ENCODE measurements at places on chromosomes 5 and 9.

GRCh38 chr9:101463397-101463796, 27.8 kb upstream of the ALDOB start:
- DNase-seq = no peak

GRCh38 chr9:92328225-92328624, 2.5 kb downstream of the CENPP start:
- DNase-seq = no peak

DNA sequence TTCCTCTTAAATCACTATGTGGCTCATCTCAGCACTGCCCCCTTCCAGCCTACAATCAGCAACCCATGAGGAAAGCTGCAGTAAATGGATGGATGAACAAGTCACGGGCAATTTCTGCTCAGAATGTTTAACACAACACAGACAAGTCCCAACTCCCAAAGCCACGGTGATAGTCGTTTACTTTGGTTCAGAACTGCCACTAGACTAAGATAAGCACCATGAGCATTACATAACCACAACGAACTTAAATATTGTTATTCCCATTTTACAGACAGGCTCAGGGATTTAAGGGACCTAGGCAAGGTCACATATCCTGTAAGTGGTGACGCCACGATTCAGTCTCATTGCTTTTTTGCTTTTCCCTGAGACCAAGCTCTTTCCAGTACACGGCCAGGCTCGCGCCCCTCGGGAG, 2.0 kb upstream of the SMIM27 start:
- no peak for DNase-seq

GRCh38 chr9:19431361-19432171, 22.8 kb downstream of the ACER2 start:
- DNase-seq = no peak

DNA sequence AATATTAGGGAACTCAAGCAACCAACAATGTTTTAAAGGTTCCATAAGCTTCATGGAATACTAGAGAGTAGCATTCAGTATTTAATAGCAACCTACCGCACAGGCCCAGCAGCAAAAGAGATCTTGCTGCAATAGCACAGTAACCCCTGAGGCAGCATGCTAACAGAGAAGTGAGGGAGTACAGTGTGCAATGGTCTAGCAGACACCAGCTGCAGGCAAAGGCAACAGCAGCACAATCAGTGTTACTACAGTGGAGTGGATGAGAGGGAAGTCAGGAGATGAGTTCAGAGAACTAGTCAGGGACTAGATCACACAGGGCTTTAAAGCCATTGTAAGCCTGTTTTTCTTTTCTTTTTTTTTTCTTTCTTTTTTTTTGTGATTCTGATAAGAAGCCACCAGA, 2.8 kb downstream of the TICAM2 start:
- DNase-seq = no peak

All from activated naive CD4-positive, alpha-beta T cell treated with anti-CD3 and anti-CD28 coated beads, Interleukin-2, amount 10 ng/mL, durations not matched to agents 7 days and 5 days (primary cell).